Stimulated activated CD8-positive, alpha-beta memory T cell treated with anti-CD3 and anti-CD28 coated beads, Interleukin-12 subunit alpha, Interleukin-12 subunit beta, amount 100 ng/mL, for 4 hours (primary cell): ENCODE measurements at places on chromosomes 3 and 15.

GRCh38 chr3:69665026-69665737 is 74.1 kb upstream of the MITF start:
- DNase-seq = no peak

DNA sequence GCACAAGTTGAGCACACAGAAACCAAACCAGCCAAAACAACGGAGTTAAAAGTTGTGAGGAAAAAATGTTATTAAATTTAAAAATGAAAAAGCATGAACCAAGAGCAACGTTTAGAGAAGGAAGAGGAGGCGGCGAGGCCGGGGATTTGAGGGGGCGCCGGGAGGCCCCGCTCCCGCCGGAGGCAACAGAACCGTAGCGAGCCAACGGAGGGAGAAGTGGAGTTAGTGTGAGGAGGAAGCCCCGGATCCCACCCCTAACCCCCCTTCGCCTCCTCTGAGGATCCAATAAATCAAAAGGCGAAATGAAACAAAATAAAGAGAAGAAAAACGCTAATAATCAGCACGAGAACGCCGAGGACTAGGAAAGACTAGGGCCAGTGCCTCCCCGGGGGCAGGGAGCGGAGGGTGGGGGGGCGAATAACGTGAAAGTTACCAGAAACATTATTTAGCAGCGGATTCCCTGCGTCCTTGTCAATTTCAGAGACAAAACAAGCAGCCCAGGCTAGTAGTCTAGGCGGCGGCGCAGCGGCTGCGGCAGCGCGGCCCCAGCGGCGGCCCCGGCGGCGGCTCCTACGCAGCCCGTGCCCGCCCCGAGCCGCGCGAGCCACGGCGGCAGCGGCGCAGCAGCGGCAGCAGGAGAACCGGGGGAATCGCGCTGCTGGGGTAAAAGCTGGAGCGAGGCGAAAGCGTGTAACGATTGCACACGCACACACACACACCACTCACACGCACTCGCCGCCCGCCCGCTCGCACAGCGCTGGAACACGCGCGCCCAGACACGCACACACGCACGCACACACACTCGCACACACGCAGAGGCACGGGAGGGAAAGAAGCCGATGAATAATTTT is 1.7 kb downstream of the MEIS2 start:
- DNase-seq = no peak

GRCh38 chr3:170689893-170690660 is 104.2 kb upstream of the SLC7A14 start:
- peak; percentile 2 for DNase-seq

DNA sequence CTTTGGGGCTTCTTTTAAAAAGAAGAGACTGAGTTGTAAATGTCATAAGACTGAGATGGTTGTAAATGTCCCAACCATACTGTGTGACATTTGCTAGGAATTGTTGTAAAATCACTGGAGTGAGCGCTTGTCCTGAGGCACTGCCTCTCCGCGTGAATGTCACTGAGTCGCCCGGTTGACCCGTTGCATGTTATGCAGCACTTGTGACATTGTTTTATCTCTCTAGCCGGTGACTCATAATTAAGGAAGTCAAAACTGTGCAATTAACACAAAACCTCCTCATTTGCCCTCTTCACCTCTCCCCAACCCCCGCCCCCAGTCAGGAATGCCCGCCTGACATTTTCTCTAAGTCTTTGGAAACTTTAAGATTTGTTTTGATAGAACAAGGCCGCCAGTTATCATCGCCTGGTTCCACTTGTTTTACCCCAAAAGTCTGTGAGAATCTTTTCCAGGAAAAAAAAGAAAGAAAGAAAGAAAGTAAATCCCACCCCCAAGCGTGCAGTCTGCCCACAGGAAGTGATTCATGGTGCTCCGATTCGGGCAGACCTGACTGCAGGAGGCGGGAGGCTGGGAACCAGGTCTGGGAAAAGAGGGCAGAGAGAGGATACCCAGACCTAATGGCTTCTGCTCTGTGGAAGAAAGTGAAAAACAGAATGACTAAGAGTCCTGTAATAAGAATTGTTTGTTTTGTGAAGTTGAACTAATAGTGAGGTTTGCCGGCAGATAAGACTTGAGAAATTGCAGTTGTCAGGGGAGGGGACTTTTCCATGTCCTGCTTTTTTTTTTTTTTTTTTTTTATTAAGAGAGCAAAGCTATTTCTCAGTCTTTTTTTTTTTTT is 84.8 kb downstream of the SMAD3 start:
- DNase-seq = no peak

GRCh38 chr15:85443046-85443445 is 62.6 kb downstream of the AKAP13 start:
- no peak for DNase-seq

GRCh38 chr15:70766597-70766996 is 3.2 kb upstream of the UACA start:
- DNase-seq = no peak

- no peak for DNase-seq
These were observed 49.9 kb upstream of the IGSF11 start for GRCh38 chr3:119084371-119085069.

DNA sequence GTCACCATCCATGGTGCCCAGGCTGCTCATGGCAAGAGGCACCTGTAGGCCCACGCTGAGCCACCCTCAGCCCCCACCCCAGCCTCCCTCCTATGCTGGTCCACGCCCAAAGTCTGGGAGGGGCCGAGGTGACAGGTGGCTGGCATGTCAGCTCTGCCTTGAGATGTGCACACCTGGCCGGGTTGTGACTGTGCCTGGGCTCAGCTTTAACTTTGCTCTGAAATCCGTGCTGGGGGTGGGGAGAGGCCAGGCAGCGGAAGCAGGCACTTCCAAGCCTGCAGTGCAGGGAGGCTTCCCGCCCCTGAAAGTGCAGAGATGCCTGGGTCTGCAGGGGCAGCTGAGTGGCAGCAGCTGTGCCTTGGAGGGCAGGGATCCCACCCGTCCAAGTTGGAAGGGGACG is 1124.8 kb downstream of the SI start:
- DNase-seq = no peak

DNA sequence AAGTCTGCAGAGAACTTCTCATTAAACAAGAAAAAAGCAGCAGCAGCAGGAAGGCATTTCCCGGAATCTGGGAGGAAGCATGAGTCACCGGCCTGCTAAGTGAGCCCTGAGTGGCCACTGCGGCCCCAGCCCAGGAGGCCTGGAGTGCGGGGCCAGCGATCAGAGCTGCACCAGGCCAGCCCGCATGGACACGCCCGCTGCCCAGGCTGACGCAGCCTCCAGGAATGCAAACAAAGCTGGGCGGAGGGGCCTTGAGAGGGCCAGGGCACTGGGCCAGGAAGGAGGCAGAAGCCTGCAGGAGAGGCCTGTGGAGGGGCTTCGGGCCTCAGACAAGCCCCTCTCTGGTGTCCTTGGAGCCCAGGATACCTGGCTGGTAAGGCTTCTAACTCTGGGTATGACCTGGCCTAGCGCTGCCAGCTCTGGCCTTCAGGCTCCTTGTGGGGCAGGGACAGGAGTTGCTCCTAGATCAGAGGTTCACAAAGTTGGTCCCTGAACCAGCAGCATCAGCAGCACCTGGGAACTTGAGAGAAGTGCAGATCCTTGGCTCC is 101.2 kb downstream of the SMAD6 start:
- no peak for DNase-seq

DNA sequence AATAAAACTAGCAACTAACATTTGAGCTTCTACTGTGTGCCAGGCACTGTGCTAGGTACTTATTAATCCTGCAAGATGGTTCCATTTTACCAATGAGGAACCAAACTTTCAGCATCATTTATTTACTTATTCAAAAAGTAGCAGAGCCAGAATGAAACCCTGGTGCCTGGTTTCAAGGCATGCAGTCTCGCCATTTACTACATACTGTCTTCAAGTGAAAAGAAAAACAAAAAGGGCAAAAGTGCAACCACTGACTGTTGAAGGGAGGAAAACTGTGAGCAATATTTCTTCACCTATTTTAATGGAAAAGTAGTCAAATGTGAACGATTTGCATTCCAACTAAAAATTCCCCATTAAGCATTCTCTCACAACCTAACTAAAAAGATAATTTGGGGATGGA is 8.7 kb downstream of the DCUN1D1 start:
- DNase-seq = no peak

GRCh38 chr3:172513488-172513887 is 9.7 kb downstream of the TNFSF10 start:
- no peak for DNase-seq
